ENCODE measurements at places on chromosomes 16 and 17. TPM values are rescaled to one million over a fixed set of nuclear protein-coding genes. Genes with fewer than 3 reads are reported as not detected.

DNA sequence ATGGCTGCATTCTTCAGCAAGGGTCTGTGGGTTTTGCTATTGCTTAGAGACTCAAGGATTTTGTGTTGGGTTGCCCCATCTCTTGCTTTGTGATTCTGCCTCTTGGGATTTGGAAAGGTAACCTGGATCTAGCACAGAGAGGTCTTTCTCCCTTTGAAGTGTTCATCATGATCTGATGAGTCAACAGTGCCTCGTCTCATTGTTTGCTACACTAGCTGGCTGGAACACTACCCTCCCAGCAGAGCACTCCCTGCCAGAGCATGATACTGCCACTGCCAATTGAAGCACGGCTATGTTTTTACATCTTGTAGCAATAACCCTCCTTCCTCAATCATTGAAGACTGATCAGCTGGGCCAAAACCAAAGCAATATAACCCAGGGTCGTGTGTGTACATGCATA, 361.0 kb downstream of the CDH13 start:
- no peak for DNase-seq

DNA sequence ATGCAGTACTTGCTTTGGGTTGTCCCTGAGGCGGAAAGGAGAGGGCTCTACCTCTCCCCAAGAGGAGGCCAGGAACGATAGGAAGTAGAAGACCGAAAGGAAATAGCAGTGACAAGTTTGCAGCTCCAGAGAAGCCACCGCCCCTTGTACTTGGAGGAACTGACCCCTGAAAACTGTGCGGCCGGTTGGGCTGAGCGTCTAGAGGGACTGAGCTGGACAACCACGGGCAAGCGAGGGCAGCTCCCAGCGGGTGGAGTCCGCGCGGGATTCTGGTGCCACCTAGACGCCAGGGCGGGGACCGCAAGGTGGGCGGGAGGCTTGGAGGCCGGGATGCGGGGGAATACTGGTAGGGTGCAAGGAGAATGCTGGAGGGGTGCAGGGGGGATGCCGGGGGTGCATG, 1.3 kb upstream of the SLC6A4 start:
- DNase-seq = peak; percentile 92

- no peak for DNase-seq
Measured at GRCh38 chr16:1433756-1434155, 2.9 kb downstream of the PERCC1 start.

- peak; percentile 86 for DNase-seq
Measured at GRCh38 chr17:68821860-68822696, 133.1 kb downstream of the ABCA8 start.

Gene RRAD
- 3.2 TPM for total RNA-seq

Gene TUBB3
- 239 TPM for total RNA-seq

GRCh38 chr17:14098246-14098645, 28.9 kb downstream of the COX10 start:
- DNase-seq = no peak

DNA sequence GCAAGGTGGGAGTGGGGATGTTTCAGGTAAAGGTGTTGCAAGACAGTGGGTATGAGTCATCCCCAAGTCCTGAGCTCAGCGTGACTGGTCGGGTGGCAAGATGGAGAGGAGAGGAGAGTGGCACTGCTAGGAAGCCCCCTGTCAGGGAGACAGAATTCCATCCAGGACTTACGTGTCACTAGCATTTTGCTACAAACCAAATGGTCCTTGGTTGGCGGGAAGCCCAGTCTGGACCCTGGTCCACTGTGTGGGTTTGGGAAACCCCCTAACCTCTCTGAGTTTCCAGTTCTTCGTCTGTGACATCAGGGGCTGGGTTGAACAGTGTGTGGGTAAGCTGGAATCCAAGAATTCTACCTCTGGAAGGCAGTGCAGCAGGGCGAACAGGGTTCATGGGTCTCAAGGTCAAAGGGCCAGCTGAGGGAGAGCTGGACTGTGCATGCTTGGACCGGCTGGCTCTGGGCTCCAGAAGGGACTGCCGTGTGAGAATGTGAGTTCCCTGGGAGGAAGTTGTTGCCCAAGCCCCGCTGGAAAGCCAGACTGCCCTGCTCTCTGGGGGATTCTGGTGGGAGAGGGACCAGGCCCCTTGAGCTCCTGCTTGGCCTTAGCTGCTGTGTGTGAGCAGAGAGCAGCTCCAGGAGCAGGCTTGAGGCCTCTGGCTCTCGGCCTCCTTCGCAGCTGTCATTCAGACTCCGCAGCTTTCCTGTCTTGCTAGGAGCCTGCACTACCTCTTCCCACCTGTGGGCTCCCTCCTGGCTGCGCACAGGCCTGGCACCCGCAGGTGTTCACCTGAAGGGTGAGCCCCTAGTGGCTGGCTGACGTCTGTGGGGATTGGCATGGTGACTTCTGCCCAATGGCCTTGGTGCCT, 84.6 kb downstream of the NT5M start:
- DNase-seq = peak; percentile 56

- DNase-seq = peak; percentile 66
Measured at GRCh38 chr17:72587156-72587555, 466.3 kb downstream of the SOX9 start.

Gene C17orf78
- total RNA-seq = not detected

Data from osteoblast (primary cell).